ENCODE measurements at places on chromosomes 12 and 14.

DNA sequence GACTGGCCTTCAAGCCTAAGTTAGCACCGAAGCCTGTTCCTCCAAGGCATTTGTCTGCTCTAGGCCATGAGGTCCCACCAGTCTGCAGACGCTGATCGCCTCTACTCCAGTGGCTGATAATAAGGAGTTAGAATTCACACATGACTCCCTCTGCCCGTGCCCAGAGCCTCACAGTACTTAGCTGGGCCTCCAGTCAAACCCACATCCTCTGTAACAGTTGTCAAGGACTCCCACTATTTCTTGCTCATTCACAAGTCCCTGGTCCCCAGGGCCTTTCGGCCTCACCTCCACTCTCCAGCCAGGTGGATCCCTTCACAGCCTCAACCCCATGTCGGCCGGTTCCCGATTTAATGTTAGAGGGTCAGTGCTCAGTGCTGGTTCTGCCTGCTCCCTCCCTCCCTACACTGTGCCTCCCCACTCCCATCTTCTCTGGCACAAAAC, 6.3 kb upstream of the KRT5 start:
- no peak for DNase-seq
- H3K27me3 ChIP-seq = no peaks in the 10 kb centered on the region
- H3K36me3 ChIP-seq = no peaks in the 10 kb centered on the region
- H3K27ac ChIP-seq = no peak overlapping the region
- no peak overlapping the region for H3K4me3 ChIP-seq

- peak overlapping the region; percentile 61 for H3K27ac ChIP-seq
- no peaks in the 10 kb centered on the region for H3K4me1 ChIP-seq
These were observed 38.8 kb downstream of the TESC start for GRCh38 chr12:117060246-117060928.

DNA sequence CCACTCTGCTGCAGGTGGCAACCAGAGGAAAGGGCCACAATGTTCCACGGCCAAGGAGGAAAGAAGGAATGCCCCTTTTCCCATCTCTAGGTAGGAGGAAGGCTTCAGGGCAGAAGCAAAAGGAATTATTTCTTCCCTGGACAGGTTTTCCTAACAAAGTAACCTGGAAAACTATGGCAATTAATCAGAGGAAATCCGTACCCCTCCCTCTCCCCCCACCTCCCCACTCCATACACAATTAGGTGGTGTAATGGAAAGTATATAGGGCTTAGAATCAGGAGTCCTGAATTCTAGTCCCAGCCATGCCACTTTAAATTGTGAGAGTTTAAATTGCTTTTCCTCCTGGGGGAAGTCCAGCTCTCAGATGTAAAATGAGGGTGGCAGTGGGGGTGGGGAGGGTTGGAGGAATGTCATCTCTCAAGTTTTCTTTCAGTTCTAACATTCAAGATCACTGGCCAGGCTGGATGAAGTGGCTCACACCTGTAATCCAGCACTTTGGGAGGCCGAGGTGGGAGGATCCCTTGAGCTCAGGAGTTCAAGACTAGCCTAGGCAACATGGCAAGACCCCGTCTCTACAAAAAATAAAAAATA, 1.7 kb downstream of the DHH start:
- H3K27ac ChIP-seq = no peak overlapping the region
- no peaks in the 10 kb centered on the region for H3K27me3 ChIP-seq
- H3K36me3 ChIP-seq = peaks cover 5% of the 10 kb centered on the region
- DNase-seq = no peak
- H3K4me3 ChIP-seq = no peak overlapping the region
- peaks cover 39% of the 10 kb centered on the region for H3K4me1 ChIP-seq

DNA sequence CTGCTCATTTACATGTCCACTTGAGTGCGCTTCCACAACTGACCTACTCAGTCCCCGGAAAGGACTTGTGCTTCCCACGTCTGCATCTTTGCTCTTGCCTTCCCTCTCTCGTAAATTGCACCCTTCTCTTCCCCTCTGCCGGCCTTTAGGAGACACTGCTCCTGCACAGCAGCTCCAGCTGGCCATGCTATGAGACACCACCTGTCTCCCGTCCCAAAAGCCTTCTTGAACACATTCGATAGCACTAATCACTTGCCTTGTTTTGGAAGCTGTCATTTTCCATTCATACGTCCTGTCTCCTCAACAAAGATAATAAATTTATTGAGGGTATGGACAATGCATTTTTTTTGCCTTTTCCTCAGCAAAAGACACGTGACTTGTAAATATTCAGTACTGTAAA, 15.7 kb upstream of the KCNA1 start:
- H3K27me3 ChIP-seq = peaks cover 56% of the 10 kb centered on the region
- no peak for DNase-seq
- H3K4me1 ChIP-seq = no peaks in the 10 kb centered on the region
- no peak overlapping the region for H3K4me3 ChIP-seq

All from lung (tissue), 17 donors.